ENCODE measurements at places on chromosomes 16 and 17.

DNA sequence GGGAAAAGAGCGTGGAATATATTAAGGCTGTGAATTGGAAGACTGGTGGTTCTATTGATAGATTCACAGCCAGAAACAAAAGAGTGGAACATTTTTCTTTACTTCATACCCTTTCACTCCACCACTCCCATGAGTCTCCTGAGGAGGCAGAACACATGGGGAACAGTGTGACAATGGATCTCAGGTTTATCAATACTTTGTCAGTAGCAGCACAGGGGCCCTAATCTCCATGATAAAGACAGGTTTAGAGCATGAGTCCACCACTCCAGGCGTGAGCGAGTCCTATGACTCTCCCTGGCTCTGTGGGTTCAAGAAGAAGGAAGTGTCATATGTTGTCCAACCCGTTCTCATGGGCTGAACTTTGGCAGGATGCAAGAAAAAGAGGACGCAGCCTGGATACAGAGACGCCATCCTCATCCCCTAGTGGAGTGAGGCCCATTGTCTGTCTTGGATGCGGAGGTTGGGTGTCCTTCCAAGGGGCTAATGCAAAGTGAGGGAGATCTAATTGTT lies 361.2 kb downstream of the TMEM114 start:
- DNase-seq = no peak

DNA sequence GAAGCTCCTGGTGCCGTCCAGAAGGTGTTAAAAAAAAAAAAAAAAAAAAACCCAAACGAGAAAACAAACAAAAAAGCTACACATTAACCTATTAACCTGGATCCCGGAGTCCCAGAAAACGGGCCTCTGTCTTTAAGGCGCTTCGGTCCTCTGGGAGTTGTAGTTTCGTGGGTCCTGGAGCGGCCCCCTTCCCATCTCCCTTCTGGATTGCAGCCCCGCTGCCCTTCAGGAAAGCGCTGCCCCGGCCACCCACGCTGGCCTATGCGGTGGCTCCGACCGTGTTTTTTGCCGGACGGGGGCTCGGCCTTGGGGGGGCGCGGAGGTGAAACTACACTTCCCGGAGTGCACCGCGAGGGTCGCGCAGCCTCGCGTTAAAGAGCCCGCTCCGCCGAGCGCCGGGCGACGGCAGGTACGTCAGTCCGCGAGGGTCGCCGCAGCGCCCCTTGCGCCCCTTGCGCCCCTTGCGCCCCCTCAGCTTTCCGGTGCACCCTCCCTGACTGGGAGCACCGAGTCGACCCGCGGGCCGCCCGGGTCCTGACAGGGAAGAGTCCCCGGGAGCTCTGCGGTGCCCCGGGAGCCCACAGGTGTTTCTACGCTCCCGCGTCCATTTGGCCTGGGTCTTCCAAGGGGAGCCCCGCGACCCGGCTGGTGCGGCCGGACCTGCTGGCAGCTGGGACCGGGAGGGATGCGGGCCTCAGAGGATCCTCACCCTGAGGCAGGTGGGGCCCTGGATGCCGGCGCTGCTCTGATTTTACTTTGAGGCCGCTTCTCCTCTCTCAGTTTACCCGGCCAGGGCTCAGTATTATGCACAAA lies at the start of gene FCSK:
Gene FCSK (plus strand): TSS at position 374 of the 813 bp plus-strand sequence. CDS start 8,596 bp downstream, outside the sequence.
- DNase-seq = peak; percentile 56

GRCh38 chr16:49158029-49158642 lies 123.5 kb downstream of the CBLN1 start:
- no peak for DNase-seq

DNA sequence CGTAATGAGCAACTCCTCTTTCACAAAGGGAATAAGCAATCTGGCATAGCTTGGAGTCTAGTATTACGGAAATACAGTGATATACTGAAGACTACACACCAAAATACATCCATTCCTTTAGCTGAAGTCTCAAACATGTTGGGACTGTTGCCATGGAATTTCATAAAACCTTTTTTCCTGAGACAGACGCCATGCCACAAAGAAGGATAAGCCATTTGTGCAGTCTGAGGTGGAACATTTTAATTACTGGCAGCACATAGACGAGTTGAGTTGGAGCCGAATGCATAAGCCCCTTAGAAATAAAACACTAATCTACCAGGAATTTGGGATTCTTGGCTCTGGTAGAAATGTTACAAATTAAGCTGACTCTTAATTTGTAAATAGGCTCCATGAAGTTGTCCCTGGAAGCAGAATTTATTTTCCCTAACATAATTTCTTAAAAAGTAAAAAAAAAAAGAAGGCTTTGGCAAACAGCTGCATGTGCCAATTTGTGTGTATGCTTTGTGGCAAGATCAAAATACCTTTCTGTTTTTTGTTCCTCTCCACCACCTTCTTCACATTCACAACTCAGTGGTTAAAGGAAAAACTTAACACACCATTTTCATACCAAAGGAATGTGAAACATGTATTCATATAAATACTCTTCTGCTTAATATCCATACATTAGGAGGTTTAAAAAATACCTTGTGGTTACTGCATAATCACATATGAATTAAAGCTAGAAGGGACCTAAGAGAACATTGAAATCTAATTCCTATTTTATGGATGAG lies 25.5 kb downstream of the GRB7 start:
- no peak for DNase-seq

- DNase-seq = no peak
Observed at GRCh38 chr16:71536752-71537499, 10.7 kb downstream of the CHST4 start.

GRCh38 chr16:70800311-70800710 lies 647 bp downstream of the VAC14 start:
- no peak for DNase-seq

GRCh38 chr17:72390675-72391508 lies 270.1 kb downstream of the SOX9 start:
- no peak for DNase-seq

DNA sequence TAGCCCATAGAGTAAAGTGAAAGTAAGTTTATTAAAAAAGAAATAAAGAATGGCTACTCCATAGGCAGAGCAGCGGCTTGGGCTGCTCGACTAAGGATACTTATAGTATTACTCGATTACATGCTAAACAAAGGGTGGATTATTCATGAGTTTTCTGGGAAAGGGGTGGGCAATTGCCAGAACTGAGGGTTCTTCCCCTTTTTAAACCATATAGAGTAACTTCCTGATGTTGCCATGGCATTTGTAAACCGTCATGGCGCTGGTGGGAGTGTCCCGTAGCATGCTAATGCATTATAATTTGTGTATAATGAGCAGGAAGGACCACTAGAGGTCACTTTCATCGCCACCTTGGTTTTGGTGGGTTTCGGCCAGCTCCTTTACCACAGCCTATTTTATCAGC lies 13.3 kb upstream of the GAS7 start:
- no peak for DNase-seq

DNA sequence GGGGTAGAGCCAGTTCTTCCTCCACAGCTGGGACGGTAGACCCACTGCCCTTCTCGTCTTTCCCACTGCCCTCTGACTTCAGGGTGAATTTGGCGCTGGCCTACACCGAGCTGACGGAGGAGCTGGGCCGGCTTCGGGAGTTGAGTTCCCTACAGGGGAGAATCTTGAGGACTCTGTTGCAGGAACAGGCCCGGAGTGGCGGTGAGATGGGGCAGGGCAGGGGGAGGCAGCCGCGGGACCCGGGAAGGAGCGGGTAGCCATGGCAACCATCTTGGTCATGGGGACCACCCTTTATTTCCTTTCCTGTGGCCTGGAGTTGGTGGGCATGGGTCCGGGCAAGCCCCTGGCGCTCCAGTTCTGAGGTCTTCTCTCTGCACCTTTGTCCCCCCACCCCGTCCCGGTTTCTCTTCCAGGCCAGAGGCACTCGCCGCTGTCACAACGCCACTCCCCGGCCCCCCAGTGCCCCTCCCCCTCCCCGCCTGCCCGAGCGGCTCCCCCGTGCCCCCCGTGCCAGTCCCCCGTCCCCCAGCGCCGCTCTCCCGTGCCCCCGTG lies 14.4 kb downstream of the TBKBP1 start:
- no peak for DNase-seq

DNA sequence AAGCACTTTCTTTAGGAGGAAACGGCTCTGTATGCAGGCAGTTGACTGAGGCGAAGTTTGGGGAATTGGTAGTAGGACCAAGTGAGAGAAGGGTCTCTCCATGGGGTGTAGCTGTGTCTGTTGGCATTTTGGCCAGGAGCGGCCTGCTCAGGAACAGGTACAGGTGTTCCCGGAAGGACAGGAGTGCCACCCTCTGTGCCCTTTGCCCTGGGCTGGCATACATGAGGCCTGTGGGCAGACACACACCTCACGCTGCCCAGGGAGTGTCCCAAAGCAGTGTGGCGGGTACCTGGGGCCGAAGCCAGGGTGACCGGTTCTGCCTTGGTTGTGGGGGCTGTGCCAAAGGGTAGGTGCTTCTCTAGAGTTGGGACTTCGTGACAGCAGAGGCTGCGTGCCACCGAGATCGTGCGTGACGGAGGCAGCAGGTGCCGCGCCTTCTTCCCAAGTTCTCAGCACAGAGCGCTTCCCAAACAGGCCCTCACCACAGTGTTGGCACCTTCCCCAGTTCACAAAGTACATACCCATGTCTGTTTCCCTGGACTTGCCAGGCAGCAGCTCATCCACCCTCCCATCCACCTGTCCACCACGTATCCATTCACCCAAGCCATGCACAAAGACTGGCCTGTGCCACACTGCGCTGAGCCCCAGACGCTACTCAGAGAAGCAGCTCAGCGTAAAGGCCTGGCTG lies 19.9 kb upstream of the TCF25 start:
- DNase-seq = no peak

DNA sequence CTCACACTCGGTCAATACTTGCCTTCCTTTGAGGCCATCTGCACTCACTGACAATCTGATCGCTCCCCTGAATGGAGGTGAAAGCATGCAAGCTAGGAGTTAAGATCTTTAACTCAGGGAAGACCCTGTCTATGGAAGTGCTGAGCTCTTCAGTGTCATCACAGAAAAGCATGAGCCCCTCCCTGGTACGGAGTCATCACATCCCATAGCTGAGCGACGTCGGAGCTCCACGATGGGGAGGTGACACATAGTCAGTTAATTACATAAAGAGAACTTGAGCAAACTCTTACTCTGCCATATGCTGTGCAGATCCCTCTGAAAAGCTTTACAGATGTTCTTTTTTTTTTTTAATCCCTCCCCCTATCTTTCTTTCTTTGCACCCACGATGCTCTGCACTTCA lies 463.2 kb downstream of the WWOX start:
- DNase-seq = no peak

DNA sequence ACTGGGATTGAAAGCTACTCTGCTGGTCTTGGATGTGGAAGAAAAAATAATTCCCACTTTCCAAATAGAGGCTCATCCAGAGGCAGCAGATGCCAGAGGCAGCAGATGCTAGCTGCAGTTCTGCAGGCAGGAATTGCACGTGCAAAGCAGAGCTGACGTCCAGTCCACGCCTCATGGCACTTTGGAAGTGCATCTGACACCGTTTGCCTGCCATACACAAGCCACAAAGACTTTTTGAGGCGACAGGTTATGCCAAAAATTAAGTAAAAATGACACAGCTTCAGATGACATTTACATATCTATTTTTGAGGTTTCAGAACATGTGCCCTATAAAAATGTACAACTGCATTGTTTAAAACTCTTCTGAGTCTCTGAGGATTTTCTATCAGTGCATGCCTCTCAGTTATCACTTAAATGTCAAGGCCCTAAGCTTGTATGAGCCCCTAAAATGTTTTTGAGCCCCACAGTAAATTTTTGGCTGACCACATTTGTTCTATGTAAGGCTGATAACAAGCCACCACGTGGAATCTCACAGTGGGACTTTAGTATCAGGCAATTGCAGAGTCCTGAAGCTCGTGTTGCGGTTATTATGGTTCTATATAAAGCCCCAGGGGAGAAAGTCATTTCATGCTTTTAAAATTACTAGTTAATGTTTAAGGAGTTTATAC lies 239.2 kb downstream of the PRKCA start:
- no peak for DNase-seq

GRCh38 chr17:82380860-82381702 lies 9.5 kb downstream of the UTS2R start:
- DNase-seq = no peak

DNA sequence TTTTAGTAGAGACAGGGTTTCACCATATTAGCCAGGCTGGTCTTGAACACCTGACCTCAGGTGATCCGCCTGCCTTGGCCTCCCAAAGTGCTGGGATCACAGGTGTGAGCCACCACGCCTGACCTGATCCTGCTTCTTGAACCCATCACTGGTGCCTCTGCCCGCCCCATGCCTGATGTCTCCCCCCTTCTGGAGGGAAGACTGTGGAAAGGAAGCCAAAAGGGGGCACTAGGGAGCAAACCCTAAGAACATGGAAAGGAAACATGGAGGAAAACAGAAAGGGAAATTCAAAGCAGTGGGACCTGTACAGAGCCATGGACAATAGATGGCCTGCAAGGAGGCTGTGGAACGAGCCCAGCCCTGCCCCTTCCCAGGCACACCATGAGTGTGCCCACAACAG lies 31.1 kb upstream of the FASN start:
- DNase-seq = no peak
